Epithelial cell of proximal tubule (primary cell): ENCODE measurements at places on chromosomes 1 and 21. TPM values are rescaled to one million over a fixed set of nuclear protein-coding genes. Genes with fewer than 3 reads are reported as not detected.

DNA sequence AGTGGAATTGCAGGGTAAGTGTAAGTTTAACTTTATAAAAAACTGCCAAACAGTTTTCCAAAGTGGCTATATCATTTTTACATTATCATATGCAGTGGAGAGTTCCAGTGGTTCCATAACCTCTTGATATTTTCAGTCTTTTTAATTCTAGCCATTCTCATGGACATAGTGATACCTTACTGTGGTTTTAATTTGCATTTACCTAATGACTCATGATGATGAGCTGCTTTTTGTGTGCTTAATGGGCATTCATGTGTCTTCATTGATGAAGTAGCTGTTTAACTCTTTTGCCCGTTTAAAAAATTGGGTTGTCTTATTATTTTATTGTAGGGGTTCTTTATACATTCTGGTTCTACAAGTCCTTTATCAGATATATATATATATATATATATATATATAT, 29.4 kb downstream of the SNX27 start:
- DNase-seq, result no peak

GRCh38 chr1:13456904-13457532, 46.8 kb downstream of the PRAMEF20 start:
- no peak for DNase-seq

DNA sequence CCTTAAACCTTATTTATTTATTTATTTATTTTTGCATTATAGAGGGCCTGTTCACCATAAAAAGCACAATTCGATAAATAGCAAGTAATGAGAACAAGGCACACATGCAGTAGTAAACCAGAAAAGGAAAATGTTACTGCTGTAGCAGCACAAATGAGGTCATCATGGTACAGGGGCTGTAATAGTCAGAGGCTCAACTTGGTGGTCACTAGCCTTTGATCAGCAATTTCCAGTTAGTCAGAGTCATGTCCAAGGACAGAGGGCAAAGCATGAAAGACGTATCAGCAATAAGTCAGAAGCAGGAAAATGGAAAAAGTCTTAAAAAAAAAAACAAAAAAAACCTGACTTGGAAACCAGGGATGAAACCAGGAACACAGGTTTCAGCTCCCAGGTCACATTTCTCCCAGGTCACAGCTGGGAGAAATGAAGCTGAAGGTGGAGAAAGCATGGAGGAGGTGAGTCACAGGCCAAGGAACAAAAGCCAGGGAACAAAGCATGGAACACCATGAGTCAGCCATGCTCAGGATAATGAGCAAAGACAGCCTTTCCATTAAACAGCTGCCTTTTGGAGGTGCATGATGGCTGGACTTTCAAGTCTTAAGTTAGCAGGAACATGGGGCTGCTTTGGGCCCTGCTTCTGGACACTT, 556.3 kb downstream of the LTN1 start:
- peak; percentile 58 for DNase-seq

Gene NEXN
- total RNA-seq, result 13.5 and 17.2 TPM in 2 replicates

GRCh38 chr1:29470788-29471119, 234.4 kb downstream of the PTPRU start:
- no peak for DNase-seq

GRCh38 chr1:206953126-206953525, 6.9 kb upstream of the PIGR start:
- no peak for DNase-seq

Gene RHD
- total RNA-seq, result not detected in 2 replicates

DNA sequence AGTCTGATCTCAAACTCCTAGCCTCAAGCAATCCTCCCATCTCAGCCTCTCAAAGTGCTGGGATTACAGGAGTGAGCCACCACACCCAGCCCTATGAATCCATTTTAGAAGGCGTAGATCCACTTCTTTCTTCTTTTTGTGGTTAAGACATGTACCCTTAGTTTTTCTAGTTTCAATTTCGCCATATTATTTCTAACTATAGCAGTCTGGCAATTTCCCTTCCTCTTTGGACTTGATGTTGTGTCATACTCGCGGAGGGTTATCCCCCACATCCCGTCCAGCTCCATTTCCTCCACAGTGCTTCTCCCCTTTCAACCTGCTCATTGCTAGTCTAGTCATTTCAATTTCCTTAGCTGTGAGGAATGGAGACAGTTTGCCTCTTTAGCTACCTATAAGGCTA, 5.2 kb upstream of the LRRC8D start:
- DNase-seq, result no peak

Gene TTC22
- 1.9 and 4.3 TPM in 2 replicates for total RNA-seq

Gene TPTE
- not detected in 2 replicates for total RNA-seq

DNA sequence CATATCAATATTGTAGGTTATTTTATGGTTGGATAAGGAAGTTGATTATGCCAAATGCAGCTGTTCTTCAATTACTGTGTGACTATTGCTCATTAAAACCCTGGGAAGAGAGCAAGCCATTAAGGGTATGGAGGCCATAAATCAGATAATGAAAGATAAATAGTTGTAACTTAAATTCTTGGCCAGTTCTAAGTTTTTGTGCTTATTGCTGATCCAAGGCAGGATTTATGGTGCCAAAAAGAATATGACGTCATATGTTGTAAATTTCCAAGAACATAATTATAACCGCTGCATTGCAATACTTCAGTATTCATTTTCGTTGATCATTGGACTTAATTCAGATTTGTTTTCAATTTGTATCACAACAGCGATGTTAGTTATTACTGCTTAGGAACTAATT, 211.6 kb downstream of the LRRC40 start:
- DNase-seq, result no peak

Gene DIP2A
- total RNA-seq, result 13.5 and 20.9 TPM in 2 replicates

- no peak for DNase-seq
Measured at GRCh38 chr1:37945743-37946702, 830 bp downstream of the INPP5B start.

Gene VWA1
- total RNA-seq, result 41.6 and 56.3 TPM in 2 replicates

Gene MIS18A
- total RNA-seq, result 31.4 and 32.5 TPM in 2 replicates

GRCh38 chr1:153635872-153636271, 2.0 kb downstream of the CHTOP start:
- no peak for DNase-seq

Gene DCST2
- 0.12 TPM in 1 of 2 replicates, not detected in the other for total RNA-seq

DNA sequence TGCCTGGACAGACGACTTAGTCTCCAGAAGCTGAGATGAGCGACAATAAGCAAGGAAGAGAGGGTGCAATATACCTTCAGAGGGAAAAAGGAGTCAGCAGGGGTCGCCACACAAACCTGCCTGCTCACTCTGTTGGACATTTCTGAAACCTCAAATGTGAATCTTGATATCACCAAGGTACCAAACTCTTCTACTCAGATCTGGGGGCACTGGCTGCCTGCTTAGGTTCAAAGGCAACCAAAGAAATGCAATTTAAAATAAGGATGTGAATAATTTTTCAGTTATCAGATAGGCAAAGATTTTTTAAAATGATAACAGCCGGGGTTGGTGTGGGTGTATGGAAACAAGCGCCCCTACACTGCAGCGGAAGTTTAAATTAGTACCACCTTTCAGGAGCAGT, 164.2 kb downstream of the HIVEP3 start:
- no peak for DNase-seq

Gene FTCD
- total RNA-seq, result not detected in 2 replicates

DNA sequence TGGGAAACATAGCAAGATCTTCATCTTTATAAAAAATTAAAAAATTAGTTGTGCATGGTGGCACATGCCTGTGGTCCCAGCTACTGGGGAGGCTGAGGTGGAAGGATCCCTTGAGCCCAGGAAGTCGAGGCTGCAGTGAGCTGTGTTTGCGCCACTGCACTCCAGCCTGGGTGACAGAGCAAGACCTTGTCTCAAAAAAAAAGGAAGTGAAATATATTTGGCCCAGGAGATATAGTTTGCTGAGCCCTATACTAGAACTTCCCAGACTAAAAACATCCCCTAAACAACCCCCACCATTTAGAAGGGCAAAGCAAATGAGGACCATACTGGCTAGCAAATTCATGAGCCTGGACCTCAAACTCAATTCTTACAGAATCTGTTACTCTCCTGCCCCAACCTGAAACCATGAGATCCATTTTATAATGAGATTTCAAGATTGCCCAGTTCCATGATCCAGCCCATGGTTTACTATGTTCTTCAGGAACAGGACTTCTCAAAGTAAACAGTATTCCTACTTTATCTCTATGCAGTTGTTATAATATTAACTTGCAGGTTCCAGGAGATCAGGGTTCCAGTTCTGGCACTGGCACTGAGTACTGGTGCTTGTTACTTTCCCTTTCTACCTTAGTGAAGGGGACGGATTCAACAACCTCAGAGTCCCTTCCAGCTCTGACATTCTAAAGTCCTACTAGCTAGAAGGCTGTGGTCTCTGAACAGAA, 48.9 kb upstream of the TADA1 start:
- DNase-seq, result no peak
